Endothelial cell of coronary artery (primary cell): ENCODE measurements at places on chromosomes 5 and 9. TPM values are rescaled to one million over a fixed set of nuclear protein-coding genes. Genes with fewer than 3 reads are reported as not detected.

LHX3 gene
- not detected in 2 replicates for total RNA-seq

CD180 gene
- not detected in 2 replicates for total RNA-seq

DAPK1 gene
- total RNA-seq = 45.3 and 65.3 TPM in 2 replicates

CLINT1 gene
- total RNA-seq = 98.2 and 105 TPM in 2 replicates

ERCC6L2 gene
- 62.3 and 72.9 TPM in 2 replicates for total RNA-seq

ANKRD55 gene
- total RNA-seq = 0.09 and 0.72 TPM in 2 replicates

CCDC152 gene
- 0.56 and 0.99 TPM in 2 replicates for total RNA-seq

EIF4E1B gene
- not detected in 2 replicates for total RNA-seq

FABP6 gene
- not detected in 2 replicates for total RNA-seq

ZNF484 gene
- total RNA-seq = 11.9 and 13.0 TPM in 2 replicates

PCDHGB5 gene
- total RNA-seq = 12.7 and 14.3 TPM in 2 replicates

RAB24 gene
- 14.0 and 22.0 TPM in 2 replicates for total RNA-seq

BTNL8 gene
- total RNA-seq = not detected in 2 replicates

APBB3 gene
- total RNA-seq = 4.9 and 12.1 TPM in 2 replicates

LPAR1 gene
- 0.09 and 3.3 TPM in 2 replicates for total RNA-seq

ADAMTS2 gene
- 0.54 and 41.0 TPM in 2 replicates for total RNA-seq
